Hindlimb muscle (tissue), 1 donor: ENCODE measurements at places on chromosomes 7 and 10.

- no peak for DNase-seq
These were observed 59.0 kb upstream of the ITGB1 start for GRCh38 chr10:33016988-33017387.

GRCh38 chr10:101112799-101113594, 18.1 kb upstream of the TLX1 start:
- no peak for DNase-seq

GRCh38 chr7:151018421-151019129, 5.7 kb downstream of the ATG9B start:
- DNase-seq = no peak

DNA sequence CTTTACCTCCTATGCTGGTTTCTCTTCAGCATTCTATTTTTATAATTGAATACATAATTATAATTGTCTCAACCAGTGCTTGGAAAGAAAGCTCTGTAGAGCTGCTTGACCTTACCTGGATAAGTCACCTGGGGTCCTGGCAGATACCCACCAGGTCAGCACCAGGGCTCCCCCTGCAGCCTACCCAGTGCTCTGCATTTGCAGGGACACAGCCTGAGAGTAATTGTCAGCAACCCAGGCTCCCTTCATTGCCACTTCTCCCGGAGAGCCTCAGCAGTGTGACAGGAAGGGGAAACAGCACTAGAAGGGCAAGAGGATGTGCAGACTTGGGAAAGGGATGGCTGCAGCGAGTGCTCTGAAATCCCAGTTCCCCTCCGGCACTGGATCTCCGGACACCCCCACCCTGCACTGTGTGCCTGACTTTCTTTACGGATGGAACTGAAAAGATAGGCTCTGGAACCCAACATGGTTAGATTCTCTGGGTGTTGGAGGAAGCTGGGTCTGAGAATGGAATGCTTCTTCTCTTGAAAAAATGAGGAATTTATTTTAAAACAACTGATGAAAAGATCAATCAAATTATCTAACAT, 11.4 kb upstream of the PAX4 start:
- DNase-seq = no peak

- no peak for DNase-seq
These were observed 723 bp upstream of the TES start for GRCh38 chr7:116209561-116210070.

DNA sequence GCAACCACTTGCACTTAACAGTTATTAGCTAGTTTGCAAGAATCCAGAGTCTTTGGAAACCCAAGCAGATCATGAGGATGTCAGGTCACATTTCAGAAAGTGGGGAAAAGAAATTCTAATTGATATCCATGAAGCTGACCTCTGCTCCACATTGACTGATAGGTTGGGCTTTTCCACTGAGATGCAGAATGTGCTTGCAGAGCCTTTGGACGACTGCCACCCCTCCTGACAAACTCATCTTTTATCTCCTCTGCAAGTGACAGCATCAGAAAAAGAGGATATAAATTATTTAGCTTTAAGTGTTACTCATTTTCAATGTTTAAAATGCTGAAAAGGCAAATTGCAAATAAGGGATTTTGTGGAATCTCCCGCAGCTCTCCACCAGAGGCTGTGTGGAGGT, 75.3 kb downstream of the C10orf90 start:
- no peak for DNase-seq

DNA sequence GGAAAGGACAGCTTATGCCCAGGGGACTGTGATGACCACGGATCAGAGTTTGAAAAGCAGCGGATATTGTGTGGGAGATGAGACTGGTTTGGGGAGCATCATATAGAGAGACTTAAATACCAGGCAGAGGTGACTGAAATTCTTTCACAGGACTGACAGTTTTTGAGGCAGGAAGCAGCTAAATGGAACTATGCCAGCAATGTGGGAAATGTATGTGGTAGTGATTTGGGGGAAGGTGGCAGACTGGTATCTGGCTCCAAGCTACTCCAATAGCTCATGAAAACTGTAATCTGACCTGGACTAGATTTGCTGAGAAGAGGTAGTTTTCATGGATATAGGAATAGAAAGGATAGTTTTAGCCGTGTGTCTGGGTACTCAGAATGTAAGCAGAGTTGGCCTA, 592.6 kb downstream of the REEP3 start:
- DNase-seq = no peak
